HAP-1 (cell line): ENCODE measurements at places on chromosomes 6 and 20.

GRCh38 chr20:41316051-41316450 is 1.5 kb downstream of the ZHX3 start:
- no peak for DNase-seq

GRCh38 chr6:142416179-142416578 is 114.4 kb downstream of the ADGRG6 start:
- peak; percentile 29 for DNase-seq

GRCh38 chr6:14543971-14544585 is 426.5 kb downstream of the CD83 start:
- DNase-seq: no peak

DNA sequence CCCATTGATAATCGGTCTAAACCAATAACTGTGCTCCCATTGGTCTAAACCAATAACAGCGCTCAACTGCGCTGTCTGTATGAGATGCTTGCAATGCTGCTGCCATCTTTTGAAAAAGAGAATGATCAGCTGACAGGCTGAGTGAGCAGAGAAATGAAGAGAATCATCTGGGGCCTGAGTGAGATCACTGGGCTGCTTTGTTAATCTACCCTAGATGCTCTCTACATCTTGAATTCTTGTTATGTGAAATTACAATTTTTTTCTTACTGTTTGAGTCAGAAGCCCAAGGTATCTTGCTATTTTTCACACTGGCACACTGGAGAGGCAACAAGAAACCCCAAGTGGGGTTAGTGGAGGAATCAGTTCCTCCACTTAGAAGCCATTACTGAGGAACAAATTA is 91.5 kb upstream of the GCM1 start:
- no peak for DNase-seq

GRCh38 chr6:125157725-125158124 is 4.2 kb downstream of the TPD52L1 start:
- no peak for DNase-seq

DNA sequence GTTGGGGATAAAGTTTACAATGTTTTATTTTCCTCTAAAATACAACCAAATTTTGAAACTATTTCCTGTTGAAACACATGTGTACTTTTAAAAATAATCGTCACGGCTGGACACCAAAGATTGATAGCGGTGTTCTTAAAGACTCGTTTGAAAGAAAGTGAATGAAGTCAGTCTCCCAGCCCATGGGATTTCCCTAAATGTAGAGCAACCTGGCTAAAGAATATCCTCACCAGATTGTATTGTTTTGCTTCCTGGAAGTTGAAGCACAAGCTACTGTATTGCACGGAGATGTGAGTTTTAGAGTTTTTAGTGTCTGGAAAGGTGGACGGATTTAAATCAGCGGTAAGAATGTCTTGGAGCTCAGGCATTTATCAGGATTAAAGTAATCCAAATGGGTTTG is 189.5 kb downstream of the THBS2 start:
- DNase-seq: no peak

DNA sequence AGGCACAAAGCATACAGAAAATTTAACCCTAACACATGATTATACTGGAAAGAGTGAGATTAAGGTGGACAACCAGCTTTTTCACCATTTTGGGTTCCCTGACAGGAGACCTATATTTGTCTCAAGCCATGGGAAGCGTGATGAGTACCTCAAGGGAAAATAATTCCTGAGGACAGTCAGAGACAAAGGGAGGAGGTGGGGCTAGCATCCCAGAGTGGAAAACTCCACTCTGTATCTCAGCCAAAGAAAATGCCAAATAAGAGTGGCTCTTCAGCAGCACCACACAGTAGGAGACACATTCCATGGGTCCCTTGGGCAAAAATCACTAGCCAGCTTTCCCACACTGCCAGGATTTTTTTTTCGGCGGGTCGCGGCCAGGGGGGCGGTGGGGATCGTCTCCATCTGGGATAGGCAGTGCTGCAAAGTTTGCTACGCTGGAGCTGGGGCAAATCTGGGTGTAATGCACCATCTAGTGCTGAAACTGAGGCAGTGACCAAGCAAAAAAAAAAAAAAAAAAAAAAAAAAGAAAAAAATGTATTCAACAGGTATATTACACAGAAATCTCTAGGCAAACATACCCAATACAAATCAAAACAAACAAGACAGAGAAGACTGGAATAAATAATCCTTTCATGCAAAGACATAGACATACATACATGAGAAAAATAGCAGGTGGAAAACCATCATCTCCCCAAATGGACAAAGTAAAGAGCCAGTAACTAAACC is 77.3 kb upstream of the SLC35F1 start:
- DNase-seq: peak; percentile 33

DNA sequence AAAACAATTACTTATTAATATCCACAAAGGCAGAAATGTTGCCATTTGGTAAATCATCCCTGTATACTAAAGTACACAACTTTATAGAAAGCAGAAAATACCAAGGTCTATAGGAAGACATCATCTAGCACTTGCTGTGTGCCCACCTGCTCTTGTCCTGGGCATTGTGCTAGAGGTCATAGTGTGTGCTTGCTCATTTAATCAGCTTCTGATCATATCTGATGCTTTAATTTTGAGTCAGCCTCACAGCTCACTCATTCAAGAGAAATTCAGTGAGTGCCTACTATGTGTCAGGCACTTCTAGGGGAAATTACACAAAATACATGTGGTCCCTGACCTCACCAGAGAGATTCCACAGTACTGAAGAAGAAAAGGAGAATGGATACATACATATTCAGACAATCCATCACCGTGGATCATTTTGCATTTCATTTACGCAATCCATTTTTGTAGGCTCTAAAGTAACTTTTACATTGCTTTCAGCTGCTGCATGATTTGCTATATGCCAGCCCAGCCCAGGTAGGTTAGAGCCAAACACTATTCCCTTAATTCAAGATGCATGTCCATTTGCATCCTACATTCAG is 167.9 kb upstream of the MCHR2 start:
- DNase-seq: no peak

DNA sequence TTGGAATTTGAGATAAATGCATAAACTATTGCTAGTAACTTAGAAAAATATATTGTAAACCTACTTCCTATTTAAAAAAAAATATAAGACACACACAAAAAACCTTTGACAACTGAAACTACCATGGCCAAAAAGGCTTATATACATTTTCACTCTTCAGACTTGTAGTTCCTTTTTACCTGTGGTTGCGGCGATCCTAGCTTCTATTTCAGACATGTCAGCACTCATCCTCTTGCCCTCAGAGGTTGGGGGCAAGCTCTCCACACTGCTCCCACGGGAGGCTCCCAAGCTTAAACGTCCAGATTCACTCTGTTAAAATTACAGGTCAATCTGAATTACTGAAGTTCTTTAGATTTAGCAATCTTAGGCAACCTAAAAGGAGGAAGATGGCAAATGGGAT is 39.8 kb downstream of the MAP3K7 start:
- DNase-seq: no peak

DNA sequence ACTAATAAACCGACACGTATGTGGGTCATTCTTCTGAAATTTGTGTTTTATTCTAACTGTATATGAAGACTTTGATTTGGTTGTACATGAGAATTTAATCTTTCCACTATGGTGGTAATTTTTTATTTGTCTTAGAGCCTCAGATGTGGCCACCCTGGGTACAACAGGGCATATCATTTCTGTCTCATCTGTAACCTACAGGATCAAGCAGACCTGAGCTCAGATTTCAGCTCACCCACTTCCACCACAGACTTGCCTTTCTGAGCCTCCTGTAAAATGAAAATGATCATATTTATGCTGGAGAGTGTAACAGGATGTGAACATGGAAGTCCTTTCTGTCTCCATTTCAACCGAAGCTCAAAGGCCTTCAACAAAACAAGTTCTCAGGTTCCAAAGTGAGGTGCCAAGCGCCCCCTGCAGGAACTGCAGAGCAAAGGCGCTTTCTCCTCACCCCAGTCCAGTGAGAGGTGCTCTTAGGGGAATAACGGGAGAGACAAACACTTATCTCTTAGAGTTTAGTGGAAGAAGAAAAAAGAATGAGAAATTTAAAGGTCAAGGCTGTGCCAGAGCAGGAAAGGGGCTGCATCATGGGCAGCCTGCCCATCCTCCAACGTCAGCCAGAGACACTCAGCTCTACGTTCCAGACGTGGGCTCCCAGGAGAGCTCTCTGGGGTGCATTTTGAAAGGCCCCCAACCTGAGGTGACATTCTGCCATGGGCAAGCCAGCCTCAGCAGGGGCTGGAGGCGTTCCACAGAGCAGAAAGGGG is 23.0 kb upstream of the CD24 start:
- peak; percentile 82 for DNase-seq

DNA sequence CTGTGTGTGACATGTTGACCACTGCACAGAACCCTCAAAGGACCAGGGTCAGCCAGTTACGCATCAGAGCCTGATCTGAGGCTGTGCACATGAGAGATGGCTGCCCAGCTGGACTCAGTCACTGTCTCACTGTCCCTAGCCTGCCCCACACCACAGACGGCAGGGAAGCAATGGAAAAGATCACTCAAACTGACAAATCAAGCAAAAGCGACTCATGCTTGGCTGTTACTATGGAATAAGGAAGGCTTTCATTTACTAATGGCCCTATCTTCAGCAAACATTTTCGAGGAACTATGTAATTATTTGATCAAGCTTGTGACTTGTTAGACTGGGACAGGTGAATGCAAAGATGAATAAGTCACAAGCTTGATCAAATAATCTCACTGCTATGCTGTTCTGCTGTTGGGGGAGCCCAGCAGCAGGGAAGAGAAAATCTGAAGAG is 137.0 kb downstream of the SLC23A2 start:
- no peak for DNase-seq

- no peak for DNase-seq
These were observed 24.9 kb downstream of the GTPBP2 start for GRCh38 chr6:43604174-43604573.

DNA sequence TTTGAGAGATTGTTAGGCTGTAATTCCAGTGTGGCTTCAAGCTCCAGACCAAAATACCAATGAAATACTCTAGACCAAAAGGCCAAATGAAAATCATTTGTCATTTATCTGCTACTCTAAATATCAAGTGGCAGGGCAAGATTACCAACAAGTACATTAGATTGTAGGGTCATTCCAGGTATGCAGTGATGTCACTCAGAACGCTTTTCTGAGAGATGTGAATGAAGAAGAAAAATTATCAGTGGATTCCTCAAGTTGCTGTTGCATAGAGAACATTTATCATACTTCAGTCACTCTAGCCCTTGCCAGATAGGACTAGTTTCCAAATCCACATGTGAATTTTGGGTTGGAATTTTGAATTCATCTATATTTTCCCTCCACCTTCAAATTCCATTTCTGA is 65.0 kb downstream of the ZFAND3 start:
- no peak for DNase-seq

- no peak for DNase-seq
These were observed 16.0 kb downstream of the TCFL5 start for GRCh38 chr20:62845416-62846160.

DNA sequence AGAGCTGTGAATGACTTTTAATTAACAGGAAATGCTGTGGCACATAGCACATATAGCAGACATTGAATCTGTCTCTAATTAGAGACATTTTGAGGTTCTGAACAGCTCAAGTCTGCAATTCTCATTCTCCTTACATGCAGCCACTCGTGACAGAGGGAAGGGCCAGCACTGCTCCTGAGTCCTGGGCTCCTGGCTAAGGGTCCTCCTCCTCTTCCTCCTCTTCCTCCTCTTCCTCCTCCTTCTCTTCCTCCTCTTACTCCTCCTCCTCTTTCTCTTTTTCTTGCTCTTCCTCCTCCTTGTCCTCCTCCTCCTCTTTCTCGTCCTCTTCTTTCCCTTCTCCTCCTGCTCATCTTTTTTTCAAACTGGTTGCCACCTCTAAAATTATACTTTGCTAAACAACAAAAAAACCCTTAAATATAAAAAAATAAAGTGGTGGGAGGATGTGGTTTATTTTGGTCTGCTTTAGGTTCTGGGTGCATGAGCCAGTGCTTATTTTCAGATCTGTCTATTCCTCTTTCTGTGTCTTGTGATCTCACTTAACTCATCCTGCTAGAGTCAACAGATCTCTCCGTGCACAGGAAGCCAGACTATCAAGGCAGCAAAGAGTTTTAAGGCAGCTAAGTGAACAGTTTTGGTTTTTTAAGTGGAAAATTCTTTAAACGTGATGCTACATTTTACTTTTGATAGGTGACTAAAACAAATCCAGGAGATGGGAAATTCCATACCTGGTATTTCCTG is 159.3 kb downstream of the CD83 start:
- DNase-seq: no peak

DNA sequence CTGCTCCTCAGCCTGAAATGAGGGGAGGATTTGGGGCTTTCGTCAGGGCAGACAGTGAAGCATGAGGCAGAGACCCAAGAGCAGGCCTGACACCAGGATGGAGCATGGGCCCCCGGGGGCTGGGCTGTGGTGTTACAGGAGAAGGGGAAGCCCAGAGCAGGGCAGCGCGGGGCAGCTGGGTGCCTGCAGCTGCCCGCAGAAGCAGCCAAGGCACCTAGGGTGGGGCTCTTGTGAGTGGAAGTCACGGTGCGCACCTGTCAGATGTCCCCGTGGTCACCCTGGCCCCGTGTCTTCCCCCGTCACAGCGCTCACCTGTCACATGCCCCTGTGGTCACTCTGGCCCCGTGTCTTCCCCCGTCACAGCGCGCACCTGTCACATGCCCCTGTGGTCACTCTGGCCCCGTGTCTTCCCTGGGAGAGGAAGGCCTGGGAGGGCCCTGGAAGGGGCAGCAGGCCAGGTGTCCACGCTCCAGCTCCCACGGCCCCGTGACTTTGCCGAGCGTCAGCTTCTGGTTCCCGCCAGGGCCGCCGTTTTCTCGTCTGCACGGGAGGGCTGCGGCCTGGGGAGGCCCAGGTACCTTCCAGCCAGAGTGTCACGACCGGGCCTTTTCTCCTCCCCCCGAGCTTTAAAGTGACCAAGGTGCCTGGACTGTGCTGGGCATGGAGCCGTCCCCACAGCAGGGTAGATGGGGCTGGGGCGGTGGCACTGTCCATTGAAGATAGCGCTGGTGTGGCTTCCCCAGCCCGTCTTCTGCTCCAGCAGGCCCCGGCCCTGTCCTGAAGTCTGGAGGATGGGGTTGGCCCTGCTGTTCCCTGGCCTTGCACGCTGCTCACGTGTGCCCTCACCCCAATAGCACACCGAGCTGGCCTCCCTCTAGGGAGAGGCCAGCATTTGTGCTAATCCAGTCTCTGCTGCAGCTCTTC is 9.4 kb downstream of the ARFGAP1 start:
- no peak for DNase-seq
